ENCODE measurements at places on chromosomes 12 and 14.
A peak's percentile ranks its signal among the peaks of the same experiment; 100 is the strongest.

- no peak for DNase-seq
These were observed 41.0 kb downstream of the ZCRB1 start for GRCh38 chr12:42284876-42285275.

DNA sequence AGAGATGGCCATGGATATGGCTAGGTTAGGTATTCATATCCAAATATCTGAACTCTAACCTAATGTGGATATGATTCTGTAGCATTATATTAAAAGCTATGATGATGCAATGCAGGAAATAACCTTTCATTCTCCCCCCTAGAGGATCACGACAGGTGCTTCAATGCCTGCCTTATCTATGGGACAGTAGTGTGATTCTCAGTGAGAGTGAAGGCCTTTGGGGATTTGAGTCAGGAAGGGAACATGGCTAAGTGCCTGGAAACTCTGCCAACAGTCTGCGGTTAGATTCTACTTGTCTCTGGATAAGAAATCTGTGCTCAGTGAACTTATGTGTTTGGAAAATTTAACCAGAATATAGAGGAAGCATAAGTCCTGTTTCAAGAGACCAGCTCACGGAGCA, 81.8 kb downstream of the SLC38A1 start:
- DNase-seq, result no peak

GRCh38 chr14:64891839-64892375, 12.2 kb upstream of the SPTB start:
- peak; percentile 91 for DNase-seq

DNA sequence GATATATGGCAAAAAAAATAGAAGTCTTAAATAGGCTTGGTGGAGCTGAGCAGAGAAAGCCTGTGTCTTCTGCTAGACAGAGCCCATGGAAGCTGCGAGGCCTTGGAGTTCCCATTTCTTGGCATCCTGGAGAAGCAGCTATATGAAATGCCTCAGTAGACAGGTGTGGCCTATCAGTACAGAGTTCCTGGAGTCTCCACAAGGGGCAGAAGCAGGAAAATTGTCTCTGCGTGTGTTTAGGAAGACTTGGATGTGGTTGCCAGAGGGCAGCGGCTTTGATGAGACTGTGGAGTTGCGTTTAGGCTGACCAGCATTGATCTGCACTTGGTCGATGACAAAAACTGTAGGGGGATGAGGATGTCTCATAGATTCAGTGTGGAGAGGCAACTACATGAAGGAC, 334.5 kb upstream of the SEL1L start:
- DNase-seq, result no peak

GRCh38 chr12:88577537-88577936, 2.7 kb downstream of the KITLG start:
- DNase-seq, result no peak

DNA sequence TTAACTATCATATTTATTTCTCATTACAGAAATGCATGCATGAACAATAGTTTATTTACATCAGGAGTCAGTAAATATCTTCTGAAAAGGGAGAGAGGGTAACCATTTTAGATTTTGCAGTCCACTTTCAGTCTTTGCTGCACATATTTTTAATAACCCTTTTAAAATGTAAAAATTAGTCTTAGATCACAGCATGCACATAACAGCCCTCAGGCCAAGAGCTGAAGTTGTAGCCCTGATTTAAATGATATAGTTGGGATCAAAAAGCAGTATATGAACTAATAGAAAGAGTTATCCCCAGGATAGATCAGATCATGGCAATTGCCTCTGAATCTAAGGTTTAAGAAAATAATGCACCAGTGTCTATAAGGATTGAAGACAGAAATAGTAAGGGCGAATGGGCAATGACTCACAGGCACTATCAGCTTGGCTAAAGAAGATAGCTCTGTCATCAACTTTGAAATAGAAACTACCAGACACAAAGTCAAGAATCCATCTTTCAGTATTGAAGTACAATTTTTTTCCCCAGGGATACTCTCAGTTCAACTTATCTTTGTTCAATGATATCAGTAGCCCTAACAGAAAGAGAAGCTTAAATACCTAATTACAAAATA, 13.1 kb upstream of the CLEC7A start:
- DNase-seq, result no peak

- DNase-seq, result peak; percentile 93
These were observed 5.6 kb upstream of the LBHD2 start for GRCh38 chr14:103078420-103078749.

DNA sequence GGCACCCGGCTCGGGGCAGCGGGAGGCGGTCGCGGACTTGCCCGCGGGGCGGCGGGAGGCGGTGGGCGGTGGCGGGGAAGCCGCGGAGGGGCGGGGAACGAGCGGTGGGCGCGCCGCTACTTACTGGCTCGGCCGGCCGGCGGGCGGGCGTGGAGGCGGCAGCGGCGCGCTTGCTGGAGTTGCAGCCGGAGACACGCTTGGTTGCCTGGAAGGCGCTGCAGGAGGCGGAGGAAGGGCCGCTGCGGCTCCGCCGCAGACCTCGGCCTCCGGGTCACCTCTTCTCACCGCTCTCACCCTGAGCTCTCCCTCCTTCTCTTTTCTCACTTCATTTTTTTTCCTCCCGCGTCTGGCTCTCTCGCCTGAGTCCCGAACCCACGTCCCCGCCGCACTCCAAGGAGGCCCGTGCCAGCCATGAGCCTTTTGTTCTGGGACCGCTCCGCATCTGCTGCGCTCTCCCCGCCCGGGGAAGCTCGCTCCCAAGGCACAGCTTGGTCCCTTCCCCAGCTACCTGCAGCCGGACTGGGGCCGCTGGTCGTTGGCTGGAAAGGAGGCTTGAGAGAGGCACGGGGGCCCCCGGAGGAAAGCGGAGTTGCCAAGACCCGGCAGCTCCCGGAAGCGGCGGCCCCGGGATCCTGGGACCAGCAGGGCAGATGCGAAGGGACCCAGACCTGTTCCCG, 592 bp upstream of the KCNK10 start:
- DNase-seq, result peak; percentile 30

DNA sequence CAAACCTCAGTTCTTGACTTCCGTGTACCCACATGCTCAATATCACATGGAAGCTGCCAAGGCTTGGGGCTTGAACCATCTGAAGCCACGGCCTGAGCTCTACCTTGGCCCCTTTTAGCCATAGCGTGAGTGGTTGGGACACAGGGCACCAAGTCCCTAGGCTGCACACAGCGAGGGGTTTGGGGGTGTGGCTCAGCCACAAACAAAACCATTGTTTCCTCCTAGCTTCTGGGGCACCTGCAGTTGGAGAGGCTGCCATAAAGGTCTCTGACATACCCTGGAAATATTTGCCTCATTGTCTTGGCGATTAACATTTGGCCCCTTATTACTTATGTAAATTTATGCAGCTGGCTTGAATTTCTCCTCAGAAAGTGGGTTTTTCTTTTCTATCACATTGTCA, 628.6 kb downstream of the NRXN3 start:
- no peak for DNase-seq

DNA sequence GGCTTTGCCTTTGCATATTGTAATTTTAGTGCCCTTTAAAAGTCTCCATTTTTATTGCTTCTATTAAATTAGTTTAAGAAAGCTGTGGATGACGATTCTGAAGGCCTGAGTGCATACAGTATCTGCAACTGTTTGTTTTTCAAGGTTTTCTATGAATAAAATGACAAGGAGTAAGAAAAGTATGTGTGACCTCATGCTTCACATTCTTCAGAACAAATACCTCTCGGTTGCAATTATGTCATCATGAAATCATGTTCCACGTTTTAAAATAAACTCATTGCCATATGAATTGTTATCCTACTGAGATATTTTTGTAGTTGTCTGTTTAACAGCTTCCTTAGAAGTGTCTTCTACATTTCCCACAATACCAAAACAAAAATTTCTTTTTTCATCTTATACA, 374.6 kb downstream of the MDGA2 start:
- no peak for DNase-seq

GRCh38 chr12:119391673-119392072, 57.1 kb downstream of the CCDC60 start:
- DNase-seq, result peak; percentile 28

DNA sequence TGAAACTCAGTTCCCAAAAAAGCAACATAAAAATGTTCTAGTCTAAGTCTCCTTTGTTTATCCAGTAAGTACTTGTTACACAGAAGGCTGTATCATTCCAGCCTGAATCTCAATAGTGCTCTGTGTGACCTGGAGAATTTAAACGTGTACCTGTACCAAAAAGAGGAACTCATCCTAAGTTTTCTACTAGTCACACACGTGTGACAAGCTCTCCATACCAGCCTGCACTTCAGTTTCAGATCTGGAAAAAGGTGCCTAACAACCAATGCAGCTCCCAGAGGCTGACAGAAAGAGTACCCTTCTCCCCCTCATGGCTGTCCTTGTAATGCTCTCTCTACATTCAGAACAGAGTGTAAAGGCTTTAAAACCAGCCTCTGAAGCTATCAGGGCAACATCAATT, 27.4 kb downstream of the PPM1H start:
- no peak for DNase-seq

GRCh38 chr12:130500835-130501330, 163.2 kb downstream of the PIWIL1 start:
- no peak for DNase-seq

GRCh38 chr12:33602515-33602914, 162.9 kb upstream of the SYT10 start:
- DNase-seq, result no peak

GRCh38 chr12:54701940-54702592, 53.9 kb upstream of the DCD start:
- DNase-seq, result peak; percentile 30

- peak; percentile 95 for DNase-seq
These were observed at the start of gene RPS6KL1 for GRCh38 chr14:74922752-74923401. RPS6KL1 (minus strand) TSS chr14:74923260; CDS start chr14:74921541, 1,719 bp downstream.

- DNase-seq, result peak; percentile 91
These were observed 324.3 kb downstream of the CACNA1C start for GRCh38 chr12:2376908-2377657.
